ENCODE measurements at places on chromosomes 3 and 15.

DNA sequence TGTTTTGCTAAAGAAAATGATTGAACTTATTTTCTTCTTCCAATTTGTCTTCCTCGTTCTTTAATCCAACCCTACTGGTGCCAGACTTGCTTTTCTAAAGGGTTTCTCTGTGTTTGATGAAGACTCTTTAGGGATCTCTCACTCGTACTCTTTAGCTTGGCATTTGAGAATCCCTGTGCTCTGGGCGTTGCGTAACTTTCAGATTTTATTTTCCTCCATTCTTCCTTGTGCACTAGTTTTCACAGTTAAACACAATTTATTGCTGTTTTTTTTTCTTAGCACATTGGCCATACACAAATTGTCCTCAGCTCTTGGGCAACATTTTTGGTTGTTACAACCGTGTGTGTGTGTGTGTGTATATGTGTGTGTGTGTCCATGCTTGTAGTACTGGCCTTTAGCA lies 95.8 kb upstream of the ADAMTSL3 start:
- DNase-seq: no peak
- no peaks in the 10 kb centered on the region for H3K4me1 ChIP-seq

DNA sequence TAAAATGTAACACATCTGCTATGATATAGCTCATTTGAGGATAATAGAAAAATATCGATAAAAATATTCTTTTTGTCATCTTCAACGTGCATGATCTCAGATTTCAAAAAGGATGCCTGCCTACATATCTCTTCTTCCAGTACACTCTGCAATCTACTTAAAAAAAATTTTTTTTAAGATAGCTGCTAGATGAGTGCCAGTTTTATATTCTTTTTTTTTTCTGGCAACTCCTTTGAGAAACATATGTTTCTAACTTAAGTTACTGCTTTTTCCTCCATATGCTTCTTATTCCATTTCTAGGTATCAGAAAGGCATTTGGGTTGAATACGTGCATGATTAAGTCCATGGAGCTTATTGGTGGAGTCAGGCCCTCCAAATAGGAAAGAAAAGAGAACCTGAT lies 160.4 kb downstream of the PPM1L start:
- no peaks in the 10 kb centered on the region for H3K36me3 ChIP-seq
- no peaks in the 10 kb centered on the region for H3K4me1 ChIP-seq
- no peak overlapping the region for H3K4me3 ChIP-seq
- DNase-seq: no peak
- H3K27ac ChIP-seq: no peak overlapping the region

- H3K4me3 ChIP-seq: no peak overlapping the region
- H3K36me3 ChIP-seq: no peaks in the 10 kb centered on the region
- DNase-seq: no peak
Observed at GRCh38 chr3:18526667-18527066, 101.5 kb upstream of the SATB1 start.

DNA sequence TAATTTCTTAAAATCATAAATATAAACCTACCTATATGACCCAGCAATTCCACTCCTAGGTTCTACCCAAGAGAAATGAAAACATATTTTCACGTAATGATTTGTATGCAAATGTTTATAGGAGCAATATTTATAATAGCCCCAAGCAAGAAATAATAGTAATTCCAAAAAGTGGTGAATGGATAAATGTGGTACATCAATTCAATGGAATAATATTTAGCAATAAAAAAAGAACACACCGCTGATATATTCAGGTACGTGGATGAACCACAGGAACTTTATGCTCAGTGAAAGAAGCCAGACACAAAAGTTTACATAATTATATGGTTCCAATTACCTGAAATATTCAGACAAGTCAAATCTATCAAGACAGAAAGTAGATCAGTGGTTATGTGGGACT lies 49.9 kb downstream of the ACAD9 start:
- H3K27me3 ChIP-seq: peaks cover 7% of the 10 kb centered on the region
- no peak for DNase-seq
- H3K4me1 ChIP-seq: no peaks in the 10 kb centered on the region
- no peak overlapping the region for H3K27ac ChIP-seq

DNA sequence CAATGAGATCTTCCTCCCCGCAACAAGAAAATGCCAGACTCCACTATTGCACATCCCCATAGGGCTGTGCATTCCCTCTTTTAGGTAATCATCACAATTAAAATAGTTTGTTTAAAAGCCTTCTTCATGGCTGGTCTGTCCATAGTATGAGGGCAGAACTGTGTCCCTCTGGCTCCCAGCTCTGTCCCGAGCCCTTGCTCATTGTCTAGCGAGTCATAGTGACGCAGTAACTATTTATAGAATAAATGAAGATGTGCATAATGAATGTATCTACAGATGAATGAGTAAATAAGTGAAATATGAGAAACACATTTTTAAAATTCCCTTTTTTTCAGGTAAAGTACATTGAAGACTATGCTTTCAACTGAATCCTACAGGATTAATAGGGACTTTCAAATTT lies 128.4 kb upstream of the TMC3 start:
- no peak overlapping the region for H3K27ac ChIP-seq
- peaks cover 4% of the 10 kb centered on the region for H3K27me3 ChIP-seq
- DNase-seq: no peak
- peaks cover 19% of the 10 kb centered on the region for H3K4me1 ChIP-seq

- no peak for DNase-seq
- H3K4me3 ChIP-seq: peak overlapping the region; percentile 87
- no peaks in the 10 kb centered on the region for H3K36me3 ChIP-seq
- H3K4me1 ChIP-seq: peaks cover 34% of the 10 kb centered on the region
- no peak overlapping the region for H3K27ac ChIP-seq
- H3K27me3 ChIP-seq: no peaks in the 10 kb centered on the region
Observed at GRCh38 chr3:53162672-53163443, 1.8 kb downstream of the PRKCD start.

GRCh38 chr3:23574822-23575315 lies 230.9 kb upstream of the UBE2E1 start:
- H3K27me3 ChIP-seq: no peaks in the 10 kb centered on the region
- no peaks in the 10 kb centered on the region for H3K4me1 ChIP-seq
- H3K36me3 ChIP-seq: no peaks in the 10 kb centered on the region
- no peak overlapping the region for H3K4me3 ChIP-seq

DNA sequence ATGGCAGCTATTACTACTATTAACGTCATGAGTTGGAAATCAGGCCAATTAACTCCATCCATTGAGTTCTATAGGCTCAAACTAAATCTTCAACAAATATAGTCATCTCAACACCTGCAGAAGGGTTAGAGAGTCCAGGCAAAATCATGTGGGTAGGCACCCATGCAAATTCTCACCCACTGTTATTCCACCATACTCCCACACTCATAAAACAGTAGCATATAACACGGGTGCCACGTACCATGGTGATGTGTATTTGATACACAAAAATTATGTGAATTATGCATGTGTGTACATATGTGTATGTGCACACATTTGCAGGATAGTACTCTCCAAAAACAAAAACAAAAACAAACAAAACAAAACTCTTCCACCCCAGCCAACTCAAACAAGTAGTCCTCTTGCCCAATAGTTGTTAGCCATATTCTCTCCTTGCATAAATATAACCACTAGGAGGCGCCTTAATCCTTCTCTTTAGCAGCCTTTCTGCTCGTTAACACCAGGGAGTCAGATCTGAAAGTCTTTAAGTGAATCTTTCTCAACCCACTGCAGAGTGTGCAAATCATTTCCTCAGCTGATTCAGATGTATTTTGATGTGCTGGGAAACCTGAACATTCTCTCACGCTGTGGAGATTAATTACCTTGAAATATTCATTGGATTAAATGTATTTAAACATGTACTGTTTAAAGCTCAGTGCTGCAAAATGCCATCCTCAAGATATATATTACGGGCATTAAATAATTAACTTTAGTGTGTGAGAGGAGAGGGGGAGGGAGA lies 38.0 kb upstream of the COPB2 start:
- H3K4me3 ChIP-seq: no peak overlapping the region
- H3K4me1 ChIP-seq: no peaks in the 10 kb centered on the region
- H3K36me3 ChIP-seq: no peaks in the 10 kb centered on the region
- H3K27ac ChIP-seq: no peak overlapping the region

GRCh38 chr3:114308377-114308776 lies 14.5 kb downstream of the TIGIT start:
- DNase-seq: no peak
- H3K27ac ChIP-seq: no peak overlapping the region
- H3K4me1 ChIP-seq: no peaks in the 10 kb centered on the region
- peaks cover 2% of the 10 kb centered on the region for H3K27me3 ChIP-seq

GRCh38 chr3:58052373-58053273 lies 44.4 kb downstream of the FLNB start:
- H3K27me3 ChIP-seq: no peaks in the 10 kb centered on the region
- DNase-seq: peak; percentile 98
- H3K4me3 ChIP-seq: peak overlapping the region; percentile 2
- peak overlapping the region; percentile 98 for H3K27ac ChIP-seq

GRCh38 chr15:65404186-65404872 lies 18.4 kb downstream of the IGDCC4 start:
- peaks cover 16% of the 10 kb centered on the region for H3K27me3 ChIP-seq
- H3K4me1 ChIP-seq: no peaks in the 10 kb centered on the region
- no peak for DNase-seq
- H3K36me3 ChIP-seq: no peaks in the 10 kb centered on the region
- no peak overlapping the region for H3K4me3 ChIP-seq

DNA sequence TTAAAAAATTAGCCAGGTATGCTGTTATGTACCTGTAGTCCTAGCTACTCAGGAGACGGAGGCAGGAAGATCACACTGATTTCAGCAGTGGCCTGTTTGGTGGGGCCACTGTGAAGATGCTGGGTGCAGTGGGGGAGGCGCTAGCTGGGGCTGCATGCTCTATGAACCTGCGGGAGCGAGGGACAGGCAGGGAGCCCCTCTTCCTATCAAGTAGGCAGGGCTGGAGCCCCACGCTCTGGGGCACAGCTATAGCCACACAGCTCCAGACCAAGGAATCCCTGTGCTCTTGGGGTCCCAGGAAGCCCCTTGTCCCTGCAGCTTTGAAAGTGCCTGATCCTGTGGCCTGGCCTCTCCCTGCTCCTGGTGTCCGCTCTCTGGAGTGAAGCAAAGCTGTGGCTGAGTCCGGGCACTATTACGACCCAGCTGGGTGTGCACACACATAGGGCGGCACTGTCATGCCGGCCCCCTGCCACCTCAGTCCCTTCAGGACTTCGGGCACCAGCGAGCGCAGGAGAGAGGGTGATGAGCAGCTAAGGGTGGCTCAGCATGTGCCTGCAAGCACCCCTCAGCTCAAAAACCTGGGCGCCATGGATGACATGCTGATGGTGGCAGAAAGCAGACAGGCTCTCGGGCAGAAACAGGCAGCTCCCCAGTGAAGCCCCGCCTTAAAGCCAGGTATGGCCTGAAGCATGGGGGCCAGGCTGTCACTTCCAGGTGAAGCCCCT lies 262.6 kb downstream of the TBC1D5 start:
- no peaks in the 10 kb centered on the region for H3K27me3 ChIP-seq
- no peaks in the 10 kb centered on the region for H3K4me1 ChIP-seq
- H3K27ac ChIP-seq: no peak overlapping the region
- H3K36me3 ChIP-seq: no peaks in the 10 kb centered on the region
- no peak overlapping the region for H3K4me3 ChIP-seq

DNA sequence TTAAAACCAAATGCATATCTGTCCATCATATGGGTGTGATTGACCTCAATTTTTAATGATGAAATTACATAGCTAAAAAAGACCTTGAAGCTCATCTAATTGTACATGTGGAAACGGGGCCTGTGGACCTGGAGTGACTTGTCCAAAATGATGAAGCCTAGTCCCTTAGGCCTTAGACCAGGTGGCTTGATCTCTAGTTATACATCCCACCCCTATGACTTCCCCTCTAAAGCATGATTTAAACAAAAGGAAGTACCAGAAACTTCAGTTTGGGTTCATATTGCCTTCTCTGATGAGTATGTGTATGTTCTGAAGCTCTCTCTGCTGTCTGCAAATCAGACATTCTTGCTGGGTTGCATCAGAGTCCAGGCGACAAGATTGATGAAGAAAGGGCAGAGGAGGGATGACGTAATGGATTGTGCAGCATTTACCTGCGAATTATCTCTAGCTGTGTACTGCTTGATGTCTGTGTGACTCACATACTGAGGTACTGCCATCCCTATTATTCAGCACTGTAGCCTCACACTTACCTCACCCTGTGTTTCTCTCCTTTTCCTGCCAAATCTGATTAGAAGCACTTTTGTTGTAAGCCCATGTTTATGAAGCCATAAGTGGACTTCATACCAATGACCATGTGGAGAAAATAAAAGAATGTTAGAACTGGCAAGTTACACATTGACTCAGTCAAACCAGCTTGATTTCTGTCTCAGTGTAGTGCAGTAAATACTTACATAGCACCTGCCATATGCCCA lies 111.5 kb downstream of the FILIP1L start:
- peak; percentile 81 for DNase-seq
- no peaks in the 10 kb centered on the region for H3K27me3 ChIP-seq
- no peaks in the 10 kb centered on the region for H3K36me3 ChIP-seq

DNA sequence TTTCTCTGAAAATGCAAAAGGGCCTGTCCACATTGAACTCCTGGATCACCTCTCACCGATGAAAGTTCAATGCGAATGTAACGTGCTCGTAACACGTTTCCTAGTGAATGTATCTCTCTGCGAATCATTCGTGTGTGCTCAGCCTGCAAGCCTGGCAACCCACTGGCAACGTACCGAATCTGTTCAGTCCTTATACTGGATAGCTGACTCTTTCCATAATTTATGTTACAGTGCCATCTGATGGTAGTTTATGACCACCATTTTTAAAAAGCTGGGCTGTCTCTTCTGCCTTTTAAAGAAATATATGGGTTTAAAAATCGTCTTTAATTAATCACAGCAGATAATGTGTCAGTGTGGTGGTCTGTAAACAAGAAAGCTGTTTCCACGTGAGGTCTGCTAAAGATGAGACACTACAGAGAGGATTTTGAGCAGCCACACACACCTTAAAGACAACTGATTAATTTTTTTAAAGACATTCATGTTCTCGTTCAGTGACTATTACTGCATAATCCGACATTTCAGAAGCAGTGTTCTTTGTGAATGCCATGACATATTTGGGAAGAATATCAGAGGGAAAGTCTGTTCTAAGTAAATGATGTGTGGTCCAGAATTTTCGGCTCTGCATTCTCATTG lies 69.4 kb upstream of the FOXP1 start:
- DNase-seq: peak; percentile 78
- peaks cover 9% of the 10 kb centered on the region for H3K4me1 ChIP-seq
- H3K27me3 ChIP-seq: no peaks in the 10 kb centered on the region
- no peaks in the 10 kb centered on the region for H3K36me3 ChIP-seq

GRCh38 chr3:128895843-128896697 lies 16.6 kb downstream of the ACAD9 start:
- H3K36me3 ChIP-seq: peaks cover 39% of the 10 kb centered on the region
- no peaks in the 10 kb centered on the region for H3K4me1 ChIP-seq
- no peak for DNase-seq

DNA sequence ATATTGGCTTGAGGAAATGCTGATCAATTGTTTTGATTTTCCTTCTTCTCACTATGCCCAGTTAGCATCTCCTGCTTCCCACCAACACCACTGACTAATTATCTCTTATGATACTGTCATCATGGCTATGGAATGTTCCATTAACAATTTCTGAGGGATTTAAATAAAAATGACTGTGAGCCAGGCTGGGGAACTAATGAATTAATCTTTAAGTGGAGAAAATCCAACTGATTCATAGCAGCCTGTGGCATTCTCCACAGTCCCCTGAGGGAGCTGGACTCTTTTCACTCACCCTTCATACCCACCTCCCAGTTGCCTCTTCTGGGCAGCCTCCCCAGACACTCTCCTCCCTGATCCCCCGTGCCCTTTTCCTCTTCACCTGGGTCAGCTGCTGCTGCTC lies 353.6 kb downstream of the CLSTN2 start:
- no peaks in the 10 kb centered on the region for H3K27me3 ChIP-seq
- no peaks in the 10 kb centered on the region for H3K4me1 ChIP-seq
- no peak overlapping the region for H3K27ac ChIP-seq
- DNase-seq: no peak
- H3K4me3 ChIP-seq: no peak overlapping the region
- no peaks in the 10 kb centered on the region for H3K36me3 ChIP-seq
